ENCODE measurements at places on chromosomes 5 and 9.

GRCh38 chr9:23926368-23926767 is 100.3 kb upstream of the ELAVL2 start:
- no peak for DNase-seq

- DNase-seq: no peak
Observed at GRCh38 chr5:149268928-149269557, 2.6 kb upstream of the AFAP1L1 start.

- no peak for DNase-seq
Observed at GRCh38 chr9:133253268-133253667, 21.7 kb downstream of the ABO start.

GRCh38 chr9:38008168-38009034 is 60.6 kb downstream of the SHB start:
- DNase-seq: no peak

- DNase-seq: no peak
Observed at GRCh38 chr5:150068472-150068871, 17.9 kb downstream of the CSF1R start.

- no peak for DNase-seq
Observed at GRCh38 chr9:2157277-2158110, 142.3 kb downstream of the SMARCA2 start.

GRCh38 chr5:15522187-15522520 is 22.2 kb downstream of the FBXL7 start:
- DNase-seq: no peak

DNA sequence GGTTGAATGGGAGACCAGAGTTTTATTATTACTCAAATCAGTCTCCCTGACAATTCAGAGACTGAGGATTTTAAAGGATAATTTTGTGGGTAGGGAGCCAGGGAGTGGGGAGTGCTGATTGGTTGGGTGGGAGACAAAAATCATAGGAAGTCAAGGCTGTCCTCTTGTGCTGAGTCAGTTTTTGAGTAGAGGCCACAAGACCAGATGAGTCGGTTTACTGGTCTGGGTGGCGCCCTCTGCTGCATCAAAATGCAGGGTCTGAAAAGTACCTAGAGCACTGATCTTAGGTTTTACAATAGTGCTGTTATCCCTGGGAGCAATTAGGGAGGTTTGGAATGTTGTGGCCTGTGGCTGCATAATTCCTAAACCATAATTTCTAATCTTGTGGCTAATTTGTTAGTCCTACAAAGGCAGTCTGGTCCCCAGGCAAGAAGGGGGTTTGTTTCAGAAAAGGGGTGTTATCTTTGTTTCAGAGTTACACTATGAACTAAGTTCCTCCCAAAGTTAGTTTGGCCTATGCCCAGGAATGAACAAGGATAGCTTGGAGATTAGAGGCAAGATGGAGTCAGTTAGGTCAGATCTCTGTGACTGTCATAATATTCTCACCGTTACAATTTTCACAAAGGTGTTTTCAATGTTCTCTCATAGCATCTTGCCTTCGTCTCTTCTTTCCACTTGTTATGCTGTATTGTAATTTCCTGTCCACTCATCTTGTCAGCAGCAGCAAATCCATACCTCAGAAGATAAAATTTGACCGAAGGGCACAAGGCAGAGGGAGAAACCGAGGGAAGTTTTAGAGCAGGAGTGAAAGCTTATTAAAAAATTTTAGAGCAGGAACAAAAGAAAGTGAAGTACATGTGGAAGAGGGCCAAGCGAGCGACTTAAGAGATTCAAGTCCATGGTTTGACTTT is 59.2 kb upstream of the CLINT1 start:
- no peak for DNase-seq

DNA sequence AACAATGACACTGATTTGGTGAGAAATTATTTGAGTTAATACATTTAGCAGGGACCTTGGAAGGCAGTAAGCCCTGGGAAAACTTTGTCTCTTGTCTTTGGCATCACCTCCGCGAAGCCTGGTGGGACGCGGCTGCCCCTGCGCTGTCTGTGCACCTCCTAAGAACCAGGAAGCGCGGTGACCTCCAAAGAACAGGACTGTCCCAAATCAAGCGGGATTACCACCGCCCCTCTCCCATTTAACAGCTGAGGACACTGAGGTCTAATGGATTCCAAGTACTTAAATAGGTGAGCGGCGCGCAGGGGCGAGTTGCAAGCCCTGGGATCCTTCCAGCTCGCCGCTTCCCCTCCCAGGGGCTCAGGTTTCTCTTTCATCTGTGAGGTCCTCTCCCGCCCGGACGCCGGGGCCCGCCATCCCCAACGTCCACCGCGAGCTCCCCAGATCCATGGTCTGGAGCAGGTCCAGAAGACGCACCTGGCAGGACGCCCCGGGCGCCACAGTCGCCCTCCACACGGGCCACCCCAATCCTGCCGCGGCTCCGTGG is 432 bp downstream of the STARD4 start:
- DNase-seq: no peak

GRCh38 chr9:108671176-108671575 is 184.6 kb downstream of the ACTL7B start:
- DNase-seq: no peak

DNA sequence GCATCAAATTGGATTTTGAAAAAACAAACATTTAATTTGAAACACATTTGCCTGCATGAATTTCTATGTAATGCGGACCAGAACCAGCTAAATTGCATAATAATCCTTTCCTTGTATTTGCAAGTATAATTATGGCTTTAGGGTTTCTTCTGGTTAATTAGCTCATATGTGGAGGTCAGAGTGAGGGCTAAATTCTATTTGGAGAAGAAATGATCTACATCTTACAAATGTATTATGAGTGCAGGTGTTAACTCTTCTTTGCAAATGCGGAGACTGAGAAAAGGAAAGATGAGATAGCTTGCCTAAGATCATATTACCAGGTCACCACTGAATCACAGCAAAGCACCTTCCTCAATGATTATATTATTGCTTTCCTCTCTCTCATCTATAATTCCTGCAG is 194.7 kb downstream of the CDH9 start:
- DNase-seq: no peak

DNA sequence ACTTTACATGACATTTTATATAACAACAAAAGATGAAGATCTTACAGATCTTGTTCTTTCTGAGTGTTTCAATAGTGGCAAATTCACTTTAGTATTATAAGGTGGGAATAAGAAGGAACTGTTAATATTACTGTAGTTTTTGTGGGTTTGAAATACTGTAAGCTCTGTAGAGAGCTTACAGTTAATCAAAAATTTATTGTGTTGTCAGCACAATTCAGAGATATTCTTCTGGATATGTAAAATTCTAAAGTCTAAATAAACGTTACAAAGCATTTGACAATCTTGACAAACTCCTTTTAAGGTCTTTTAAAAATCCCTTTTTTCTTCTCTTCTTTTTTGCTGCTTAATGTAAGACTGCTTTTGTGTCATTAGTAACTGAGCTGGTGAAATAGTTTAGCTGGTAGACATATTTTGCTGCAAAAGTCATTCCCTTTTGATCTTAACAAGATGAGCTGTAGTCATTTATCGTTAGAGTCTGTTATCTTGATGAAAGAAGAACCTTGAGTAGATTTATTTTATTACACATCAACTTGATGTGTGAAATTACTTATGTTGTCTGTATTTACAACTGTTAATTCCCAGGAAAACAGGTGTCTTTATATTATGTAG is 186.0 kb downstream of the WDR70 start:
- DNase-seq: no peak

- no peak for DNase-seq
Observed at GRCh38 chr5:88425124-88425523, 156.5 kb upstream of the TMEM161B start.

DNA sequence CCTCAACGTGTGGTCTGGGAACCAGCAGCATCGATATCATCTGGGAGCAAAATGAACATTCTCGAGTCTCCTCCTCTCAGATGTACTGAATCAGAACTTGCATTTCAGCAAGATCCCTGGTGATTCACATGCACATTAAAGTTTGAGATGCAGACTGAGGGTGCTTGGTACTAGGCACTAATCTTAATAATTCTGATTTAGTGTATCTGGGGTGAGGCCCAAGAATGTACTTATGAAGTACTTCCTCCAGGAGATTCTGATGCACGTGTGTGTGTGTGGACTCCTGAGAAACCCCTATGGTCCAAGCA is 56.2 kb upstream of the EQTN start:
- DNase-seq: no peak

GRCh38 chr9:2787065-2787464 is 56.8 kb downstream of the PUM3 start:
- DNase-seq: no peak

GRCh38 chr5:97478483-97478882 is 295.4 kb upstream of the RIOK2 start:
- DNase-seq: no peak

DNA sequence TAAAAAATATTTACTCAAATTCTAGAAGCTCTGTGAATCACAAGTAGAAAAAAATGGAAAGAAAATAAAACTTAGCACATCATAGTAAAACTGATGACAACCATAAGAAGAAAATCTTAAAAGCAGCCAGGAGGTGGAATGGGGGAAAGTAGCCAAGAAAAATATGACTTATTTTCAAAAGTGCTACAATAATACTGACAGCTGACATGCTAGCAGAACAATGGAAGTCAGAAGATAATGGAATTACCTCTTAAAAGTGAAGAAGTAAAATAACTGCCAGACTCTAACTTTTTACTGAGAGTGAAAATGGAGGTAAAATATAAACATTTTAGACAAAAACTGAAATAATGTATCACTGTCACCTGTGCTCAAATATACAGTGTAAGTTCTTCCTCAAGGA is 532.2 kb upstream of the SGCD start:
- no peak for DNase-seq
